ENCODE measurements at places on chromosomes 7 and 10.

DNA sequence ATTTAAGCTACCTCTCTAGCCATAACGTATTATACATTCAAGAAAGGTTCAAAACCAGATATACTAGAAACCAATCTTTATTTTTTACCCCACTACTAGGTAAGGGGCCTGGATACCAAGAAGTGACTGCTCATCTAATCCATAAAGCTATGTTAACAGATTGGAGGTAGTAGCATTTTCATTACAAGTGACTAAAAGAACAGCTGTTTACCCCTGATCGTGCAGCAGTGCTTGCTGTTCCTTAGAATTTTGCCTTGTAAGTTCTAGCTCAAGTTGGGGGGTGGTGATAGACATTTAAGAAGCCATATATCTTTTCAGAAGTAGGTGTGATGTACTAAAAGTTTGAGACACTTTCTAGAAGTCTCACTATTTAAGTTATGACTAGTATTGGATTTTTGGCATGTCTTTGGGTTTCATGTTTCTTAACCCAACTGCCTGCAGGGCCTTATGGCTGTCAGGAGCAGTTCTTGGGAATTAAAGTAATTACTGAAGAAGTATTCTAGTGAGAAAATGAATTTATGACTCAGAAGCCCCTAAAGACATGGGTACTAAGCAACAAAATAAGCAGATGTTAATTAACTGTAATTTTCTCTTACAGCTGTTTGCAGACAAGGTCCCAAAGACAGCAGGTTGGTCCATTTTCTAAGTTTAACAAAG is 2.3 kb downstream of the PPIA start:
- no peak for DNase-seq

DNA sequence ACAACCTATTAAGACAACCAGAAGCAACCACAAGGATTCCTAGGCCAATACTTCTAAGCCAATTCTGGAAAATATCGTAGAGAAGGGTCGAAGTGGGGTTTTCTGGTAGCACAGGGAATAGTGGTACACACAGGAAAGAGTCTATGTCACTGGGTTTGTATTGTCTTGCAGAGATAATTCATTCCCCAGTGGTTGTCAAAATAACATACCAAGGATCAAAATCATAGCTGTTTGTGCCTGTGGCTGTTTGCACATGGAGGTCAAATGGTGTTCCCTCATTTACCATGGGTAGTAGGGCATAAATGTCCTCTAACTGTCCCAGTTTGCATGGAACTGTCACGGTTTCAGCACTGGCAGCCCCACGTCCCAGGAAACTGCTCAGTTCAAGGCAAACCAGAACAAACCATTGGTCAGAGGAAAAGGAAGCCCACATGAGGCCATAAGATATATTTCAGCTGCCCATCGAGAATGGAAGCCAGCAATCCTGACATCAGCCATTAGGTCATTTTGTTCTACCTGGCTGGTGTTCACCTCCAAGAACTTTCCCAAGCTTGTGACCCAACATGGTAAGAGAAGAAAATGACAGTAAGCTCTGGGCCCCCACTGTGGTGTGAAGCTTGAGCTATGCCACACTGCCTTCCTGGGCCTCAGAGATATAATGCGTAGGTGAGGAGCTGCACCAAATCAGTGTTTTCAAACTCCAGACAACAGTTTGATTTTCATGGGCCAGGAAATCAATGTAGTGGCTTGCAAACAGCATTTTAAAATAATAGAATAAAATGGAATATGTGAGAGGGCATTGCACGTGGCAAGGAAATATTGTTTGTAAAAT is 53.9 kb upstream of the NFE2L3 start:
- no peak for DNase-seq

DNA sequence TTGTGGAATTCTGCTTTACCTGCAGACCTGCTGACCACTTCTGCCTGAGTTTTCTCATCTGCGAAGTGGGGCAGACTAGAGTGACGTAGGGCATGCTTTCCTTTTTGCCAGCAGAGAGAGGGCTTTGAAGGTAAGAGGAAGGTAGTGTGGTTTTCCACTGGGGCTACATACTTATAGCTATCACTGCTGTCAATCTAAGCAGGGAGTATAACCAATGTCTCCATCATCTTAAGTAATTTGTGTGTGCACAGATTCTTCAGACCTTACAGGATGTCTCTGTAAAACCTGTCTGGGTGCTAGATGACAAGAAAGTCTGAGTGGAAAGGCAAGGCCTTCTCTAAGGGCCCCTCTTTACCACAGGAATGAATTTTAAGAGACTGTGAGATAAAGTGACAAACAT is 106.8 kb downstream of the RBM20 start:
- no peak for DNase-seq

DNA sequence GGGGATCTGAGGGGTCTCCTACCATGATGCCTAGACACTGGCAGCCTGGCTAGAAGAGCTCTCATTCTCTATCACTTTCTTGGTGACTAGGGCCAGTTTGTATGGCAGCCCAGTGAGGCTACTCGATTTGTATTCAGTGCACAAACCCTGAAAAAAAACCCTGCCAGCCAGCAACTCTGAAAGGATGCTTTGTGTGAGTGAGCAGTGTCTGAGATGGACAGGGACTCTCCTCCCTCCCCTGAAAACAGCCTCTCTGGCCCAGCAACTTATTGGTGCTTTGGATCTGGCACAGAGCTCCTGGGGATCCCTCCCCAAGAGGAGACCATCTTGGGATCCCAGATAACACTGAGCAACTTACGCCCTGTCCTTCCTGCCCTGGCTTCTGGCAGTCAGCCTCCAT is 10.8 kb upstream of the LRRC4 start:
- no peak for DNase-seq

DNA sequence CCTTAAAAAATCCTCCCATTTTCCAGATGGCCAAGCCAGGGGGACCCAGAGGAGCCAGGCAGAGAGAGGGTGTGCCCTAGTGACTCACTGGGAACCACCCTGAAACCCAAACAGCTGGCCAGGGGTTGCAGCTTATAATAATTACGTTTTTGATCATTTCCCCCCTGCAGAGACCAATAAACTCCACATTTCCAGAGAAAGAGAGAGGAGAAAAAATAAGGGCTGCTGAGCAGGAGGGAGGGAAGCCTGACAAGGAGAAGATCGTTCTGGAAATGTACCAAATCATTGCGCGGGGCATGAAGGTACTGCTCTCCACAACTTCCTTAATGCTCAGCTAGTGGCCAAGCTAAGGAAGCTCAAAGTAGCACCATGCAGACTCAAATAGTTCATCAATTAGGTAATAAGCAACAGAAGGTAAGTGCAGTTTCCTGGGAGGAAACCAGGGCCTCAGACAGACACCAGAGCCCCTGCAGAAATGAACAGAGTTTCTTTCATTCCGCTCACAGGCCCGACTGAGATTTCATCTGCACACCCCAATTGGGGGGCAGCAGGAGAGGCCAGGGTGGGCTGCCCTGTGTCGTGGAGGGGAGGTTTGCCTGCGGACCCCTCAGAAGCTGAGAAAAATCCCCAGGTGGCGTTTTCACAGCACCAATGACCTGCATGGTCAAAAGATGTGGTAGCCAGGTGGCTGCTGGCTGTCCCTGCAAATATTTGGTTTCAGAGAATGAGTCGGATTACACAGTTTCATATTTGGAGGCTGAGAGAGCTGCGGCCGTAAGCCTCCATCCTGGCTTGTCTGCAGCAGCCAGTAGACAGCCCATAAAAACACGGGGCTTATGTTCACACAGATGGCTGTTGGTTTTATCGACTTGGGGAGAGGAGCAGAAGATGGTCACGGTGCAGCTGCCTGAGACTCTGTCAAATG is 153.2 kb upstream of the LYZL2 start:
- no peak for DNase-seq

DNA sequence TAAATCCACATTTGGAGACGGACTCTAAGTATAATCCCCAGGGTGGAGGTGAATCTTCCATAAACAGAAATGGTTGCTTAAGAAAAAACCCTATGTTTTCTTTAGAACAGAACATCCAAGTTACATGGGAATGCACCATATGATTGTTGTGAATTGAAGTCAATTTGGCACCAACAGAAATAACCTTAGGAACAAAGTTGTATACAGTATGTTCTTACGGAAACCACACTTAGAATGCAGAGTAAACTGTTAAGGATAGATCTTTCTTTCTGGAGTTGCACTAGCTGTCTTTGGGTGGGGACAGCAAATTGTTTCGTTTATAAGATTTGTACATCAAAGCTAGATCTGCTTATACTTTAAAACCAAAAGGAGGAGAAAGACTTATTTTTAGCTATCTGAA is 316.4 kb downstream of the PTEN start:
- DNase-seq = no peak
